ENCODE measurements at places on chromosomes 11 and 22. TPM values are rescaled to one million over a fixed set of nuclear protein-coding genes. Genes with fewer than 3 reads are reported as not detected.

Gene ESAM
- 9.1 TPM for total RNA-seq

Gene TIMP3
- total RNA-seq = 2.1 TPM

Gene EIF3L
- total RNA-seq = 286 TPM

Gene USP2
- 0.53 TPM for total RNA-seq

Gene PAX6
- total RNA-seq = 1.5 TPM
